ENCODE measurements at places on chromosomes 4 and X.

DNA sequence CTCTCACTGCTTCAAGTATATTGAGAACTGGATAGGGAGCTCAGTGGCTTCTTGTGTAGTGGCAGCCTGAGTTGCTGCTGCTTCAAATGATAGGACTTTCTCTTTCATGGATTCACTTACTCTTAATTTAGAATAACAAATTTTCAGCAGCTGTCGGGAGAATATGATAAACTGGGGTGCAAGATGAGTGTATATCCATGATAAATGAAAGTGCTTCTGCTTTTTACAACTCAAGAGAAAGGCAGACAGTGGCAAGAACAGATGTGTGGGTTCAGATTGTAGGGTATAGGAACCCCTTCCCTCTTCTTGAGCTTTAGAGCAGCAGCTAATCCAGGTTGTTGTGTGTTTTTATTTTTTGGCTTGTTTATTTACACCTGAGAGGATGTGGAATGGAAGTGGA, 1.0 kb downstream of the SH3BGRL start:
- no peak for DNase-seq

- DNase-seq: no peak
These were observed 113.3 kb downstream of the PPP1R2C start for GRCh38 chrX:42664680-42665079.

DNA sequence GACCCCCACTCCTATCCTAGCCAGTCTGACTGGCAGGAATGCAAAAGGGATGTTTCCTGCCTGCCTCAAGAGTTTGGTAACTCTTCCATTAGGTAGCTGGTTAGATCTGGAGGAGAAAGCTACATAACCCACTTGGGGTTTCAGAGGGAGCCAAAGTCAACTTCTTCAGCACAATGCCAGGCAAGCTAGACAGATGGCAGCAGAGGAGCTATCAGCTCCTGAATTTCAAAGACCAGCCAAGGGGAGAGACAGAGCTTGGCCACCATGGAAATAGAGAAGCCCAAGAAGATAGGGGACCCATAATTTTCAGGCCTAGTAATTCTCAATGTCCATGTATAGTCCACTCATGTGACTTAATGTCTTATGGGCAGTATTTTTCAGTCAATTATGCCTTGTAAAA, 56.4 kb downstream of the PGRMC1 start:
- no peak for DNase-seq

- DNase-seq: no peak
These were observed 32.6 kb upstream of the STOX2 start for GRCh38 chr4:183872531-183872930.

DNA sequence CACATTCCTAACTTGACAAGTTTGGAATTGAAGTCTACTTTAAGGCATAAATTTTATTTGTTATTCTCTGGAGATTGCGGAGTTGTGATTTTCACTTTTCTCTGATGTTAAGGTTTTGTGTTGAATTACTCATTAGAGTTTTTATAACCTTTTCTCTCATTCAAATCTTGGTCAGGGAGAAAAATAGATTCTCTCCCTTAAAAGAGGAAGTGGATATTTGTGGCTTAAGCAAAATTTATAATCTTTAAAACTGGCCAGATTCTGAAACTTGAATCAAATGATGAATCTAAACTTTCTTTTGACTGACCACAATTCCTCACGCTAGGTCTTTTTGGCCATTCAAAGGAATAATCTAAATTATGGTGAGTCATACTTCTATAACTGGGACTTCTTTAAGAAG, 361.4 kb downstream of the TEX13C start:
- DNase-seq: no peak

DNA sequence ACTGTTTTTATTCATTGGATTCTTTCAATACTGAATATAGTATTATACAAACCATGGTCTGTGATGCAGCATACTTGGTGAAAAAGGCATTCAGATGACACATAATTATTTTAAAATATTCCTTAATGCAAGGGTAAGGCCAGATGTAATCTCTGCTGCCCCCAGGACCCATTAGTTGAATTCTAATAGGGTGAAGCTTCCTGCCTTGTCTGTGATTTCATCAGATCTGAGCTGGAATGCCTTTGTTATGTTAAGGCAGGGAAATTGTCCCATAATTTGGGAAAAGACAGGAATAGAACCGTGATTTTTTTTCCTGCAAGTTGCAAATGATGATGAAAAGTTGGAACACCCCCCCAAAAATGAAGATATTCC, 26.1 kb downstream of the ZRSR2 start:
- no peak for DNase-seq

GRCh38 chrX:20217271-20217670, 49.4 kb downstream of the RPS6KA3 start:
- no peak for DNase-seq

DNA sequence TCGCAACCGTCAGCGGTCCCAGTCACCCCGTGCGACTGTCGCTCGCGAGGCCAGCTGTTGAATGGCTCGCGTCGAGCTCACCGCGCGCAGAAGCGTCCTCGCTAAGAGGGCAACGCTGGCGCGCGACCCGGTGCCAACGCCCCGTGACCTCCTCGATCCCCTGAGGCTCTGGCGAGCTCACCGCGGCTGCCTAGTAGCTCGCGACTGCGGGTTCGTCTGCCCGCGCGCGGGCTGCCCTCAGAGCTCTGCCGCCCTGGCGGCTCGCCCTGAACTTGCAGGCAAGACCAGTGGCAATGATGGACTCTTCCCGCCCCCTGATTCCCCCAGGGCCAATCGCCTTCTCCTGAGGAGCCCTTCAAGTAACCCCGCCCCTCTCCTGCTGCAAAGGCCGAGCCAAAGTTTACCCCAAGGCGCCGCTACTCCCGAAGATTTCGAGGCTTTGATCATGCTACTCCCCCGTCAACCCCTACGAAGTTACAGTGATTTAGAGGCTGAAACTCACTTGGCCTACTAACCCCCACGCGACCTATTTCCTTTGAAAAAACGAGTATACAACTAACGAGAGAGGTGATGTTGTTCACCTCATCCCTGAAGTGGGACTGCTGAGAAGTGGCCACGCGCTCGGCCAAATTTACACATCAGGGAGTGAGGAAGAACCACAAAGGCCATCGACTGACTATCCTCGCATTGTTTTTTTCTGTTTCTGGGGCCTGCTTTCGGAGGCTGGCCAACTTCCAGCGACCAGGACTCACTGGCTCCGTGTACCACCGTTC, 37.5 kb downstream of the PGRMC1 start:
- peak; percentile 48 for DNase-seq

DNA sequence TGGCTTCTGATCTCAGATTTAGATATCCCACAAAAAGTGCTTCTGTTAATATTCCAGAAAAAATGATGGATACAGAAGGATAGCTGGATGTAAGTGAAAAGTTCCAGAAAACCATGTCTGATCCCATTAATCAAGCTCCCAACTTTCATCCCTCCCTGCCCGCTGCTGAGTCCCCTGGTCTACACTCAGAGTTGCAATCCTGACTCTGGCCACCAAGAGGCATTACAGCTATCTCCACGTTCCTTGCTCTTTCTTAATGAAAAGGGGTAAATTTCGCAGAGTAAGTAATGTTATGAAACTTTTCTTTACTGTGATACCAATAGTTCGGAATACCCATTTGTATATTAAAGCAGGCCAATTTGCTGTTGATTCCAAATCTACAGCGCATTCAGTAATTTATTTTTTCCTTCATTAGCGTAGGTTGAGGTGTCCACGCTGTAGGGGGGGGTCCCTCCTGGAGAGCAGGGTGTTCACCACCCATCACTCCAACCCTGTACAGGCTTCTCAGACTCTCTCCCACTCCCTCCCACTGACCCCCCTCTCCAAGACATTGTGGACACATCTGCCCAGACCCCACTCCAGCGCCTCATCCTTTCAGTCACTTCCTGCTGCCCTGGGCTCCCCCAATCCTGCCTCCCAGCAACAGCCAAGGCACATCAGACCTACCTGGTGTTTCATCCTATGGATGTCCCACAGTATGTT, 55.1 kb downstream of the RAB40A start:
- no peak for DNase-seq

DNA sequence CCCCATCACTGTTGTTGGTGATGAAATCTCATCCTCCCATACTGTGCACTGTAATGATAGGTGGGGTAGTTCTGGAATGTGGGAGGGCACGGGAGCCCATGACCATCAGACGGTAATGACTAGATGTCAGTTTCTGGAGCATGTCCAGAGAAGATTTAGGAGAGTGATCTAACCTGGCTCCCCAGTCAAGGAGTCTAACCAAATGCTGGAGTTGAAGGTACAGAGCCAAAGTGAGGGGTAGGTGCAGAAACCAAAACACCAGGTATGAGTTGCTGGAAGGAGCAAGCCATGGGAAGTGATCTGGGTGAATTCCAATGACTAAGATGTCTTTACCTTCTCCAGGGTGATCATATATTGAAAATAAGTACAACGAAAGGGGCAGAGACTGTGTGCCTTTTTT, 296.9 kb downstream of the INPP4B start:
- DNase-seq: no peak
